ENCODE measurements at places on chromosomes 1 and 21.
A peak's percentile ranks its signal among the peaks of the same experiment; 100 is the strongest.

GRCh38 chr1:93979040-93979717 lies 69.9 kb upstream of the GCLM start:
- no peak for DNase-seq

GRCh38 chr1:163836481-163836880 lies 514.7 kb downstream of the NUF2 start:
- no peak for DNase-seq

DNA sequence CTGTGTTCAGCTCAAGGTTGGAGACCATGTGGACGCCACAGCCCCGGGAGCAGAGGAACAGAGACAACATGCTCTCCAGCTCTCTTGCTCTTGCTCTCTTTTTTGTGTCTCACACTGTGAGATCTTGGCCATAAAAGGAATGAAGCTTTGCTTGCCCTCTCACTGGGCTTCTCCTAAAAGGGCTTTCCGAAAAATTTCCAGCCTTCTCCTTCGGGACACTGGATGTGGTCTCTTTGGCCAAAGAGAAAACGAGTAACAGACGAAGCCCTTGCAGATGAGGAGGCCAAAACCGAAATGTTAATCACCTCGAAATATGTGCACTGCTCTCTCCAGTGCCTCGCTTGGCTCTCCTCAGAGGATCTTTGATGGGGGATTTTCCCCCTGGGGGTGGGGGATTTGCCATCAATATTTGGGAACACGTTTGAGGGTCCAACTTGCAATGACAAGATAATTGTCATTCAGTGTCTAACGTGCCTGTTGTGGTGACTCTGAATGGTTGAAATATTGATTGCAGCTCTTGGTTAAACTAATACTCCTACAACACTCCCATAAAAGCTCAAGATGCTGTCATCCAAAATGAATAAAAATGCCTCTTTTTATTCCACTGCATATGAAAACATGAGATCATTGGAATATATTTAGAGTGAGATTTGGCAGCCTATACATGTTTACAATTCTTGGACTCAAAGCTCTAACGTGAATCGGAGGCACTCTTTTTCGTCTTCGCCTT lies 68.6 kb upstream of the ANGPTL1 start:
- no peak for DNase-seq

GRCh38 chr21:35051287-35051818 lies 2.3 kb upstream of the RUNX1 start:
- DNase-seq = peak; percentile 69

GRCh38 chr1:159829822-159830465 lies 3.3 kb downstream of the SLAMF8 start:
- no peak for DNase-seq

All from activated CD8-positive, alpha-beta memory T cell treated with anti-CD3 and anti-CD28 coated beads for 1 hour (primary cell).